ENCODE measurements at places on chromosomes 6 and 20. TPM values are rescaled to one million over a fixed set of nuclear protein-coding genes. Genes with fewer than 3 reads are reported as not detected.
A peak's percentile ranks its signal among the peaks of the same experiment; 100 is the strongest.

DNA sequence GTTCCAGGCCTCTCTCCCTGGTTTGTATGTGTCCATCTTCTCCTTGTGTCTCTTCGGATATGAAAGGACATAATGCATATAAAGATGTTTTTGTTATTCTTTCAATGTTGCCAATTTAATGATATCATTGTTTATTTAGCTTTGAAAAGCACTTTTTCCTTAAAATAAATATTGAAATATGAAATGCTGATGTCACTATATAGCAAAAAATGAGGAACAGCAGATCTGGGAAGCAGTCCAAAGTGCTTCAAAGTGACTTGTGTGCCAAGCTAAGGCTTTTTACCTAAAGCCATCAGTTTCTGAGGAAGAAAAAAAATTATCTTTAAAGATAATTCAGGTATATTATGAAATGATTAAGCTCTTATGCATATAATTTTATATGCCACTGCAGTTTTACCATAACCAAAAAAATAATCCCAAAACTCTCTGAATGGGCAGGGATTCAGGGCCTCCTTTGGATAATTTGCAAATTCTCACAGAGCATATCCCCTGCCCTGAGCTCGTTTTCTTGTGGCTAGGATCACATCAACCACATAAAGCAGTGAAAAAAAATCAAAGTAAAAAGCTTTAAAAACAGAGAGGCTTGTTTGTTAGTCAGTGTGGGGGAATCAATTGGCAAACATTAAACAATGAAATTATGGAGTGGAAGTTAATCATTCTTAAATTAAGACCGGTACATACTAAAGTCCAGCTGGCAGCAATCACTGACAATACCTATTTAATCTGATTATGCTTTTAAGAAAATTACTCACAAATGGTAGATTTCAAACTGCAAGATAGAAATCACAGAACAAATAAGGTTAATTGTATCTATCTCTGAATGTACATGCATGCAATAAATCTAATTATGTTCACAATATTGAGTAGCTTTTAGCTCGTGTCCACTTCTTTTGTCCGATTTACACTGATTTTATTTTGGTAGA, 1027.9 kb upstream of the ADGRB3 start:
- DNase-seq, result no peak

DNA sequence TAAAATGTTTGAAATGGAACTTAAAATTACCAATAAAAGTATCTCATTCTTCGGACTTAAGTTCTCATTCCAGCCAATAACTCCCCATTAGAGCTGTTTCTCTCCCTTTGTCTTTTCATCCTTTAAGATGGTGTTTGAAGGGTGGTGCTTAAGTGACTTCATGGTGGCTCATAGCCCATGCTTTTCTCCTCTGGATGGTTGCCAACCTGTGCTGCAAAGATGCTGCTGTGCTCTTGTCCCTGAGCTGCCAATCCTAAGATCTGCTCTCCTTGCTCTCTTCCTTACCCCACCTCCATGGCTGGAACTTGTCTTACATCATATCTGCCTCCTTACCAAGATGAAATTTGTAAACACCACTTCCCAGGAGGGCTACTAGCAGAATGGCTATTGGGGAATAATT, 31.6 kb upstream of the PNRC1 start:
- no peak for DNase-seq

DNA sequence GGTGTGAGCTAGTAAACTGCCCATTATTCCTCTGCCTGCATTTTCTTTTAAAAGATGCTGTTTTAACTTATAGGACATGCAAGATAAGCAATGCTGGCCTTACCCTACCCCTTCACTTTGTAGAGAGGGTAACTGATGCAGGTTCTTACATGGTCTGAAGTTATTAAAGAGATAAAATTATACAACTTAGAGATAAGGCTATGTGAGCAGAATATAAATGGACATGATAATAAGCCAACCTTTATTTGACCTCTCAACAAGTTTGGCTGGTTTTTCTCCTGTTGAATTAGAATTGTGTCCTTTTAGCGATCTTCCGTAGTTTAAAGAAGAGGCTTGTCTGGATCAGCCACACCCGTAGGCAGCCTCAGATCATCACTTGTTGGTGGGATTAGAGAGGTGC, 377.0 kb downstream of the BTBD3 start:
- DNase-seq, result no peak

DNA sequence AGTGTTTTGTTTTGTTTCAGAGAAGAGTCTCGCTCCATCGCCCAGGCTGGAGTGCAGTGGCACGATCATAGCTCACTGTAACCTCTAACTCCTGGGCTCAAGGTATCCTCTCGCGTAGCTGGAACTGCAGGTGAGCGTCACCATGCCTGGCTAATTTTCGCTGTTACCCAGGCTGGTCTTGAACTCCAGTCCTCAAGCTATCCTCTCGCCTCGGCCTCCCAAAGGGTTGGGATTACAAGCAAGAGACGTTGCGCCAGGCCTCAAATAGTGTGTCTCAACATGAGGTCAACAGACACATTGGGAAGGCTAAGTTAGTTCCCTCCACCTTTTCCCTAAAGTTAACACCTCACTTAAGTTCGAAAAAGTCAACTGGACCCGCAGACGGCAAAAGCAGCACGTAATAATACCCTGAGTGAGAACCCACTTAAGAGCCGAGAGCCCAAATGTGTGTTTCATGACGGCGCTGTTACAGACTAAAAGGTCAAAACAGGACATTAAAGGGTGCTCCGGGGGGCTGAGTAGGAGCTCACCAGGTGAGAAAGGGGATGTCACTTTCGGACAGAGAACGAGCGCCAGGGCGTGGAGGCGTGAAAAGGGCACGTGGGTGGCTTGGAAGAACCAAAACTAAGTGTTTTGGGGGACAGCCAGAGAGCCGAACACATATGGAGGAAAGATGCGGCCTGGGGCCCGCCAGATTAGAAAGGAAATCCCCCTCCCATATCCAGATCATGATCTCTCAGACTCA, 499 bp downstream of the TTI1 start:
- DNase-seq, result peak; percentile 14

GRCh38 chr20:46108435-46108841, 9.7 kb upstream of the CD40 start:
- no peak for DNase-seq

GRCh38 chr6:40075056-40075590, 140.9 kb upstream of the MOCS1 start:
- no peak for DNase-seq

DNA sequence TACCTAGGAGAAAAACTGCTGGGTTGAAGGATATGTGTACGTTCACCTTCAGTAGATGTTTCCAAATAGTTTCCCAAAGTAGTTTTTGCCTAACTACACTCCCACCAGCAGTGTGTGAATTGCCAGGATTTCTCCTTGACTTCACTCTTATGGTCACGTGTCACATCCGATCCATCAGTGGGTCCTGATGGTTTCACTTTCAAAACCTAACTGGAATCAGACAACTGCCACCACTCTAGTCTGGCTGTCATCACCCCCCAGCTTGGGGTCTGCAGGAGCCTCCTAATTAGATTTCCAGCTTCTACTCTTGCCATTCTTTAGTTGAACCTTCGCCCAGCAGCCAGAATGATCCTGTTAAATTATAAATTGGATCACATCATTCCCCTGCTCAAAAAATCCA, 8.5 kb upstream of the SLC12A5 start:
- no peak for DNase-seq

DNA sequence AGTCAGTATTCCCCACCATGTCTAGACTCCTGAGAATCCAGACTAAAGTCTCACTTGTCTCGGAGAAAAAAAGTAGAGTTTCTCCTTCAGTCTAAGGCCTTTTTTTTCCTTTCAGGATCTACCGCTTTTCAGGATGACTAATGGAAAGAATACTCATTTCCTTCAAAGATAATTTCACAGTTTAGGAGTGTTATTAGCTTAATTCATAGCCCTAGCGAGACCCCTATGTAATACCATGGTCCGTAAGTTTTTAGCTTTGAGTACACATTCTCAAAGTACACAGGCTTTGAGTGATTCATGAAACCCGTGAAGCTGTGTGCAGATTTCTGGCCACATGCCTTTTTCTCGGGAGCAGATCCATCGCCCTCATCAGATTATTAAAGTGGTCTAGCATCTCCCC, 133.1 kb downstream of the SOX4 start:
- DNase-seq, result no peak

DNA sequence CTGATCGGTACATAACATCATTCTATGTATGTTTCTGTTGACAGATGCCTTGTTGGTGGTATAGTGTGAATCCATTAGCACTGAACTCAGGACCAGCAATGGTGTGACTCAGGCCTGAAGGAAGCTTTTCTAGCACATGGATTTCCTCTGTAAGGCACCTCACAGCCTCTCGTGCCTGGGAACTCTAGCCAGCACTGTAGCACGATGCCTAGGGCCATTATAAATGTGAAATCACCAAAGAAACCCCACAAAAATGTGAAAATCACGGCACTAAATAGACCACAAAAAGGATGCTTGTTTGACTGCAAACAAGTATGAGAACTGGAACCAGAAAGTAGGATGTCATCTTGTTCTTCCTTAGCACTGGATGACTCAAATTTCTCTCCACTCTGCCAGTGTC, 63.7 kb upstream of the NKX2-2 start:
- peak; percentile 34 for DNase-seq

GRCh38 chr6:39053854-39054576, 5.4 kb downstream of the GLP1R start:
- no peak for DNase-seq

- DNase-seq, result peak; percentile 38
Observed at GRCh38 chr6:42010185-42010891, 40.0 kb upstream of the TAF8 start.

DNA sequence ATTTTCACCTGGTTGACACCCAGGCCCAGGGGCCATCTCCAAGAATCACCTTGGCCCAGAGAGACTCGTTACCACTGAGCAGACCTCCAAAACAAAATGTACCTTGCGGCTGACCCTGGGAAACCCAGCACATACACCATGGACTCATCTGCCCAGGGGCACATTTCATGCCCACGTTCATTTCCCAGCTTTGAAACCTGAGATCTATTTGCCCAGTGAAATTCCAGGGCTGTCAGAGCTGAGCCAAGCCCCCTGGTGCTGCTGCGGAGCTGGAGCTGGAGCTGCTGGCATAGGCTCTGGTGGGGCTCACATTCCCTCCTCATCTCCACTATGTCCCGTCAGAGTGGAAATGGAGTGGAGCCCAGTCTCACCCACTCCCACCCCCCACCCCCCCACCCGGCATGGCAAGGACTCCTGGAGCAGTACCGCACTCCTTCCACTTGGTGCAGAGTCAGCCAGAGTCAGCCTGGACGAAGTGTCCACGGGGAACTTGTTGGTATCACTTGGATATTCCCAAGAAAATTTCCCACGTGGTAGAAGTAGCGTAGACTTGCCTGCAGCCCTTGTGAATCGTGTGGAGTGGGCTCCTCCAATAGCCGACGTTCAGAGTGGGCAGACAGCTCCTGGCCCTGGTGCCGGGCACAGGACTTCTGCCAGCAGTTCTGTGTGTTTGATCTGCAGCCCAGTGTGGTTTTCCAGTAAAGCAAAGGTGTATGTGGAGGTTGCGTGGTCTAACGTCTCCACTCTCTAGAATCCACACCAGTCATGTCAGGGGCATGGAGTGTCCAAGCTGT, 18.1 kb upstream of the OSER1 start:
- no peak for DNase-seq

DNA sequence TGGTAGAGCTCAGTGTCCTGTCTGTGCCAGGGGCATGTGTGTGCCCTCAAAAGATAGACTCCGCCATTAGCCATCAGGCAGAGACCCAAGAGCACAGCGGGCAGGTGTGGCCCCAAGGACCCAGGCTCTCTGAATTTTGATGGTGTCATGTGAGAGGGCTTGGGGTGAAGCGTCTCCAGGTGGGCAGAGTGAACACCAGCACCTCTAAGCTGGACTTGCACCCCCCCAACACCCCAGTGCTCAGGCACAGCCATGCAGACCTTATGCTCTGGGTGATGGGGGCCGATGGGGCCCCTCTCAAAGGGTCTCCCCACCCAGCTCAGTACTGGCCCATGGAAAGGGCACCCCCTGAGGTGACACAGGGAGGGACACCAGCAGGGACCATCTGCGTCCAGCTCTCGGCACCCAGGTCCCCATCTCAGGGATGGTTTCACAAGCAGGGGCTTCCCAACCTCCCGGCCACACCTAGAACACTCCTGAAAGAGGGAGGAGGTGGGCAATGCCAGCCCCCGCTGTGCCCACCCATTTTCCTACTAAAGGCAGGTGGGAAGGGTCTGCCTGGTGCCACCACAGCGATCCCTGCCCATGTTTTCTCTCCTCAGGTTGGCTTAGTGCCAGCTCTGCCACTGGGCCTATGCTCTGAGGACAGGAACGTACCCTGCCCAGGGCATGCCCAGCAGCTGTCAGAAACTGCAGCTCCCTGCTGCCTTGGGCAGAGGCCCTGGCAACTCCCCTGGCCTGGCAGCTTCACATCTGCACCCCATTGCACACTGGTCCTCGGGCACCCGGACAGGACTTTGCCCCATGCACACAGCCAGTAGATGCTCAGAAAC, 3.5 kb downstream of the CST7 start:
- DNase-seq, result no peak

GRCh38 chr20:16367948-16368560, 205.2 kb downstream of the KIF16B start:
- no peak for DNase-seq

DNA sequence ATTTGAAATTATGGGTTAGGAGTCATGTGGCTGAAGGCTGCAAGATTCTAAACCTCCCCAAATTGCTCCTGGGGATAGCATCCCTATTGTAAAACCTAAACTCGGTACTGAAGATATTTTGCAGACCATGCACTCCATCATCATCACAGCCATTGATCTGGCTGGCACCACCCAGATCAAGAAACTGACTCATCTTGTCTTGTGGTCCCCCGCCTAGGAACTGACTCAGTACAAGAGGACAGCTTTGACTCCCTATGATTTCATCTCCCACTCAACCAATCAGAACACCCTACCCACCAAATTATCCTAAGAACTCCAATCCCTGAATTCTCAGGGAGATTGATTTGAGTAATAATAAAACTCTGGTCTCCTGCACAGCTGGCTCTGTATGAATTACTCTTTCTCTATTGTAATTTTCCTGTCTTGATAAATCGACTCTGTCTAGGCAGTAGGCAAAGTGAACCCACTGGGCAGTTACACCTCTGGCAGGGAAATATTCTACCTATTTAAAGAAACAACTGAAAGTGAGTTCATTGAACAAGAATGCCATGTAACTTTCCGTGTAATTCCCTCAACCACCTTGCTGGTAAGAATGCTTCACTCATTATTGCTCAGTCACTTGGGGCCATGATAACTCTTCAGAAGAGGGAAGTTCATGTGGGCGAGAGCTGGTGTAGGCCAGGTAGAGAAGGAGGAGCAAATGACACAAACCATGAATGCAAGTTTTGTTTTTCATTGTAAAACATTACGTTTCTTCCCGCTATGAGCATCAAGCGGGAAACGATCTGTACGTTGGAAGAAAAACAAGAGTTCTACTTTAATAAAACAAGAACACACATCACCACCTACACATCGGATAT, 602.9 kb upstream of the ARID1B start:
- DNase-seq, result no peak

- DNase-seq, result peak; percentile 55
Observed at GRCh38 chr6:27078734-27079357, 168.7 kb upstream of the PRSS16 start.

- no peak for DNase-seq
Observed at GRCh38 chr20:61633004-61633403, 380.9 kb downstream of the CDH4 start.

- DNase-seq, result no peak
Observed at GRCh38 chr6:14286634-14287428, 169.3 kb downstream of the CD83 start.

The SLCO4A1 gene
- total RNA-seq, result 4.7 TPM

The MYCT1 gene
- not detected for total RNA-seq

The OPN5 gene
- total RNA-seq, result not detected

The DEFB110 gene
- total RNA-seq, result not detected

The EYA2 gene
- 0.14 TPM for total RNA-seq

The SPTLC3 gene
- total RNA-seq, result 5.5 TPM

The TREML2 gene
- 0.10 TPM for total RNA-seq

The NRSN1 gene
- total RNA-seq, result not detected

The PTCHD4 gene
- total RNA-seq, result 3.9 TPM

The SDCBP2 gene
- total RNA-seq, result 0.29 TPM

Data from H4 (cell line).